Fibroblast of skin of right quadriceps (primary cell): ENCODE measurements at places on chromosomes 2 and 18.

DNA sequence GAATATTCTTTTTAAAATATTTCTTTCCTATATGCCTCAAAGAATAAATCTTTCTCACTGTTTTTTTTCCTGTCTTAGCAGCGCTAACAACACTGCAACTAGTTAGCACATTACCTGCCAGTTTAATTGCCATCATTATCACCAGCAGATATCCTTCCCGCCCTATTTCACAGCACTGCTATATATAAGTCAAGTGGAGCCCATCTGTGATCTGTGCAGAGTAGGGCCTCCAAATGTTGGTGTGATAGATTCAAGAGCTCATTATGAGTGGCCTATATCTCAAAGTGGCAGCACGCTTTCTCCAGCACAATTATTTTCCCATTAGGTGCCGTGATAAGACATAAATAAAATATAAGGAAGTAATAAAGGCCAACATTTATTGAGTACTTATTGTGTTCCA lies 19.8 kb upstream of the RGPD4 start:
- DNase-seq: no peak

- DNase-seq: no peak
Observed at GRCh38 chr2:50455351-50455939, 576.5 kb downstream of the NRXN1 start.

DNA sequence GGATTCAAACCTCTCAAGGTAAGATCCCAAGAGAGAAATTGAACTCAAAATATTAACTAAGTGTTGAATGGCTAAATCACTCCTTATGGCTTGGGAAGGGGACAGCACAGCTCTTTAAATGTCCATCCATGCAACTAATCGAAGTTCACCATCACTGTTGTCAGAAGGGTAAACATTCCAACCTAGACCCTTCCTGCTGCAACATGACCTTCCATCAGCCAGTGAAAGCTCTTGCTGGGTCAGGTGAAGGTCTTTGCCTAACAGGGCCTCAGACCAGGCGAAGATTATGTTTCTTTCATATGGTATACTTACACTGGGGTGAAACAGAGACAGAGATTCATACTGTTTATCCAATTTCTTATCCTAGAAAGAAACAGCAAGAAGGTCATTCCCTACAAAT lies 16.4 kb downstream of the IAH1 start:
- no peak for DNase-seq

- no peak for DNase-seq
Observed at GRCh38 chr18:30889519-30890301, 152.8 kb downstream of the DSC3 start.

- peak; percentile 23 for DNase-seq
Observed at GRCh38 chr2:151114874-151115273, 146.8 kb downstream of the RBM43 start.

DNA sequence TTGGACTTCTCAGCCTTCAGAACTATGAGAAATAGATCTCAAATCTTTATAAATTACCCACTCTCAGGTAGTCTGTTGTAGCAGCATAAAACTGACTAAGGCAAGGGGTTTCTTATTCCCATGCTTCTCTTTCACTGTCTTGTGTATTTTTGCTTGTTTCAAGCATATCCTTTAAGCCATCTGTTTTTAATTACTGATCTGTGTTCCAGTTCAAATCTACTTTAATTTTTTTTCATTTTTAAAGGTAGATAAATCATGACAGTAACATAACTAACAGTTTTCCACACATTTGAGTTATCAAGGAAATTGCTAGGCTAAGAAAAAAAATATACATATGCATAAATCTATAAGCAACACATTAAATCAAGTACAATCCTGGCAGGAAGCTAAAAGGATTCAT lies 317.9 kb upstream of the TNP1 start:
- DNase-seq: peak; percentile 15

DNA sequence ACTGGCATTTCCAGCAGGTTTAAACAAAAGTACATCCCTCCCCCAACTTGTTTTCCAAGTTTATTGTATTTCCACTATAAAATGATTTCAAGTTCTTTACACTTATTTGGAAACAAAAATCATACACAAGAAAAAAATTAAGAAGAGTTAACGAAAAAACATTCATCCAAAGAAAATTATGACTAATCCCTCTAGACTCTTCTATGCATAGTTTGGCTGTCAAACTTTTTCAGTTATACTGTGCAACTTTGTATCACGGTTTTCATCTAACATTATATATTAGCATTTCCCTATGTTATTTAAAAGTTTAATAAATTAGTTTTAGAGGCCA lies 627 bp downstream of the WDCP start:
- no peak for DNase-seq

- DNase-seq: peak; percentile 31
Observed at GRCh38 chr2:71299507-71299906, 32.1 kb upstream of the ZNF638 start.

DNA sequence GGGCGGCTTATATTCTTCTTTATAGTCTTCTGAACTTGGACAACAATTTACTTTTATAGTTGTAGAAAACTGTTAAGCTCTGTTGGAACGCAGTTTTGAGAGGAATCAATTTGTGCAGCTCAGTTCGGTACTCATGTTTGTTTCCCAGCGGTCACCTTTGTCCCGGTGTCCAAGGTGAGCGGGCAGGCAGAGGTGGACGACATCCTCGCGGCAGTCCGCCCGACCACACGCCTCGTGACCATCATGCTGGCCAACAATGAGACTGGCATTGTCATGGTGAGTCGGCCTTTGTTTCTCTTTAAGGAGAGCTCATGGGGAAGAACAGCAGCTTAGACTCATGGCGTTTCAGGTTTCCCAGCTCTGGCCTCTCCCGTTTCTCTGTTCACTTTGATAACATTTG lies 18.6 kb upstream of the ESPNL start:
- DNase-seq: no peak

- DNase-seq: no peak
Observed at GRCh38 chr2:234999740-235000425, 48.1 kb downstream of the SH3BP4 start.

DNA sequence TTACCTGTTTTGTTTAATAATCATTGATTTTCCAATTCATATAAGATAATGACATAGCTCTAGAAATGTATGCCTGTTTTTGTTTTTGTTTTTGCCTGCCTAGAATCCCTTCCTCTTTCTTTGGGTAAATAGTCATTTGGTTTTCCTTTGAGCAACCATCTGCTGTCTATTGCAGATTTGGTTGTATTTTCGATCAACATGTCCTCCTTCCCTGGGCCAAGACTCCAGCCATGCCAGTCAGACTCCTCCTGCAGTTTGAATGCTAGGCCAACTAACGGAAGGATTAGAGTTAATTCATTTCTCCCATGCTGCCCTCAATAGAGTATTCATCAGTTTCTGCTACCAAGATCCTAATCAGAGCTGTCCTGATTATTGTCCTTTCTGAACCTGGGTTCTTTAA lies 67.1 kb downstream of the MAIP1 start:
- DNase-seq: no peak

DNA sequence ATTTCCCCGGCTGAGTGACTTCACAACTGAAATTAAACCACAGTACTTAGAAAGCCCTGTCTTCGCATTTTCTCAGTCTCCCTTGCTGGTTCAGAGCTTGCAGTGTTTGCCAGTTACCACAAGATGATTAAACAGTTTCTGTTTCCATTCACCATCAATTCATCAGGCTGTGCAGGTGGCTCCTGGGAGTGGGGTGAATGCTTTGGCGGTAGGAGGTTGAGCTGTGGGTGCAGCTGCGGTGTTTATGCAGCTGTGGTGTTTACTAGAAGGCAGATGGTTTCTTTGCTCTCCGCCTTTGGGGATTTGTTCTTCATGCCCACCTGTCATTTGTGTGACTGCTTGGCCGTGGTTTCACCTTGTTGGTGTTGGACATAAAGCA lies 16.1 kb downstream of the ACOXL start:
- no peak for DNase-seq
